ENCODE measurements at places on chromosomes 3 and 15. TPM values are rescaled to one million over a fixed set of nuclear protein-coding genes. Genes with fewer than 3 reads are reported as not detected.

Gene GOLGA6L22
- total RNA-seq = not detected

Gene CTDSPL
- 23.6 TPM for total RNA-seq

Gene FBLN2
- 54.7 TPM for total RNA-seq

Gene MAP6D1
- total RNA-seq = 7.0 TPM

GRCh38 chr3:59426821-59427565 is 377.2 kb upstream of the CFAP20DC start:
- no peak for DNase-seq

- DNase-seq = no peak
These were observed 32.6 kb downstream of the HMCES start for GRCh38 chr3:129311054-129311902.

- no peak for DNase-seq
These were observed 24.5 kb downstream of the ANXA2 start for GRCh38 chr15:60373327-60373726.

GRCh38 chr3:114456742-114457141 is 162.9 kb downstream of the TIGIT start:
- no peak for DNase-seq

DNA sequence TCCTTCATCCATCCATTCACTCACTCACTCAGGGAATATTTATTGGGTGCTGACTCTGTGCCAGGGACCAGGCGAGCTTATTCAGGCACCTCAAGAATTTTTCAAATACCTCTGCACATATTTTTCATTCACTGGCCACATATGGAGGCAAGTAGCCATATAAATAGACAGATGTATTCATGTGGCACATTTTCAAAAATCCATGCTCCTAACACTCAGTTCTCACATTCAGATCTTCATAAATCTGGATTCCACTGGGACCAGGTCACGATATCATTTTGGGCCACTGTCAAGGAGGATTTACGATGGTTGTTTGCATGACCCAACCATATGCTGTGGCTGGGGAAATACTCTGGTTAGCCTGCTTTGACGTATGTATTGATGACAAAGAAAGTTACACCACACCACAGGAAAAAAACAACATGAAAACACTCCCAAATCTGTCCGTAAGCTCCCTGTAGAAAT is 241.8 kb upstream of the LRTM1 start:
- DNase-seq = no peak

DNA sequence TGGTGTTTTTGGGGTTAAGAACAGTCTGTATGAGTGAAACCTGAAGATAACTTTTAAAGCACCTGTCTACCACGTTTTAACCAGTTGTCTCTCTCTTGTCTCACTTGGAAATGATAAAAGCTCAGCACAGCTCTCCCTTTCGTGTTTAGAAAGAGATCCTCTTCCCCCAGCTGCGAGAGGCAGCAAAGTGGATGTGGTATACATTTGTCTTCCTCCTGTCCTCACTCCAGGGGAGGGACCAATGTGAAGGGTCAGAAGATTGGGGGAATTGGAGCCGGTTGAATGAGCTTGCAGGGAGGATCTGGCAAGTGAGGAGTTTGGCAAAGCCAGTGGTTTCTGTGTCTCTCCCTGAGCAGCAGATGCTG is 14.6 kb downstream of the SMAD6 start:
- no peak for DNase-seq

DNA sequence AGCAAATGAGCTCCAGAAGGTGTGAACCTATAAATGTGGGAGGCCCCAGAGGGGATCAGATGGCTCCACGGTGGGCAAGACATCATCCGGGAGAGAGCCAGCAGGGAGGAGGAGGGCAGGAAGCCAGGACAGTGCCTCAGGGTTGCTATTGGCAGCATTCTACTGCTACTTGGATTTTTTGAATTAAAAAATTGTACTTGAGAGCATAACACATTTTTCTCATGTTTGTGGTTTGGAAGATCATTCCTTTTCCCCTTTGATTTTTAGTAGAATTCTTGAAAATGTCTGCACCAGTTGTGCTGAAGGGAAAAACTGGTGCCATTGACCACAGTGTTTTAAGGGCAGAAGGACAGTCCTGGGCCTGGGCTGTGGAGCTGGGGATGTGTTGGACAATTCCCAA is 59.2 kb downstream of the LYZL4 start:
- no peak for DNase-seq

DNA sequence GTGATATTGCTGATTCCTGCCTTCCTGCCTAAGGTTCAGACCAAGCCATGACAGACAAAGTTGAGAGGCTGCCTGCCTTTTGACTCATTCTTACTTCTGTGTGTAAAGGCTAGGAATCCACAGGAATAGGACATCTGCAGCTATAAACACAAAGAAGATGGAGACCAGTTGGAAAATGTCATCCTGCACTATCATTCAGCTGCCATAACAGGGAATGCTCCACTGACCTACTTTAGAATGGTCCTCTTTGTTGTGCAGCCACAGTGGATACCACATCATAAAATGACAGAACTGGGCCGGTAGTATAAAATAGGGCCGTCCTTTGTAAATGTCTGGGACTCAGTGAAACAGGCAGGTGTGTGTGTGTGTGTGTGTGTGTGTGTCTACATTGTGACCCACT is 75.1 kb downstream of the STAC start:
- no peak for DNase-seq

DNA sequence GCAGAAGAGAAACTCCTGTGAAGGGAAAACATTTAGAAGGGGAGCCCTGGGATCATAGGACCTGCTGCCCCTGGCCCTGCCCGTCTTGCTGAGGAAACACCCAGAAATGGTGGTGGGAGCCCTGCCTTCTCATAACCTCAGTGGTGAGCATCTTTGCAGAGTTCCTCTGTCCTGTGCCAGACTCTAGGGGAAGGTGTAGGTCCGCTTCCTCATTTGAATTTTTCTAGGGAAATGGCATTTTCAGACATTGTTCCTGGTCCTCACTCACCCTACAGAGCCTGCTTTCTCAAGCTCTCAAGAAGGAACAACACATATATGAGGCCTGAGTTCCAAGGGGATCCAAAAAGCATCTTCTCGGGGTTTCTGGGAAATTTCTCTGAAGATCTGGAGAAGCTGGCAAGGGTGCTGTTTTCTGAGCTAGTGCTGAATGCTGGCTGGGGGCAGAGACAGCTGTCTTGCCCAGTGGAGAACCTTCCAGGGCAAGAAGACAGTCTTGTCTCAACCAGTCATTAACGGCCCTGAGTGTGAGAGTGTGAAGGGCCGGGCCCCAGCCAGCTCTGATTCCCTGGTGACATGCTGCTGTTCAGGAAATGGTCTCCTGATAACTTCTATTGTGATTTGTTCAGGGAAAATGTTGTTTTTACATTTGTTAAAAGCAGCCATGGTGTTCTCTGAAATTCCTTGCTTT is 283.1 kb upstream of the LRRFIP2 start:
- DNase-seq = no peak

All from body of pancreas (tissue), 4 donors.